ENCODE measurements at places on chromosomes 1 and 21.

GRCh38 chr1:20325844-20326420, 35.3 kb downstream of the VWA5B1 start:
- DNase-seq = no peak

- no peak for DNase-seq
Measured at GRCh38 chr1:11874258-11874562, 15.5 kb upstream of the NPPB start.

DNA sequence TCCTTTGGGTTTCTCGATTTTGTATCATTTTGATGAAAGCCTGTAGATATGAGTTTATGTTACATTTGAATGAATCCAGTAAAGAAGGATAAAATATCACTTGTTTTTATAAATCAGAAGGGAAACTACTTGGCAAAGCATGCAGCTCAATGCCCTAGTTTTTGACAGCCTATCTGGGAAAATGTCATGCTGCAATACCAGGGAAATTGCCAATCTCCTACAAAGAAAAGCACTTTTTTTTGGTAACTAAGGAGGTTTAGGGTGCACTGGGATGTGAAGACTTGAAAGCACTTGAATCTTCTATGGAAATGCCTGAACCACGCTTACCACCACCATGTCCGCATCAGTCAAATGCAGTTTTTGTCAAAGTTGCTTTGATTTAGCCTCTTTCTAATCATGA, 446.9 kb upstream of the LRRC7 start:
- no peak for DNase-seq

- DNase-seq = no peak
Measured at GRCh38 chr21:34623516-34623915, 8.6 kb upstream of the RCAN1 start.

- no peak for DNase-seq
Measured at GRCh38 chr1:41365772-41366454, 4.7 kb downstream of the FOXO6 start.

- no peak for DNase-seq
Measured at GRCh38 chr1:21823980-21824702, 12.1 kb downstream of the LDLRAD2 start.

DNA sequence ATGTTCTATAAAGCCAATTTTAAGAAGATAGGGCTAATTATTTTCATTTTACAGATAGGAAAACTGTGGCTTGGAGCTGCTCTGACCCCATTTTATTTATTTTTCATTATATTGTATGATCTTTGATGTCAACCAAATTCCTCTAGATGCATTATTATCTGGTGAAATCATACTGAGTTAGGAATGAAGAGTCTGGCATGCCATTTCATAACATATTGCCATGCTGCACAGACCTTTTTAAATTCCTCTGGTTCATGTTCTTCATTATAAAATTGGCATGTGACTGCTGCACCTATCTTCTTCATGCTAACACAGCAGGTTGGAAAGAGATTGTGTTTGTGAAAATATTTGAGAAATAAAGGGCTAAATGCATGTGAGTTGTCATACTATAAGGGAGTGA, 12.7 kb downstream of the PRRX1 start:
- DNase-seq = no peak

DNA sequence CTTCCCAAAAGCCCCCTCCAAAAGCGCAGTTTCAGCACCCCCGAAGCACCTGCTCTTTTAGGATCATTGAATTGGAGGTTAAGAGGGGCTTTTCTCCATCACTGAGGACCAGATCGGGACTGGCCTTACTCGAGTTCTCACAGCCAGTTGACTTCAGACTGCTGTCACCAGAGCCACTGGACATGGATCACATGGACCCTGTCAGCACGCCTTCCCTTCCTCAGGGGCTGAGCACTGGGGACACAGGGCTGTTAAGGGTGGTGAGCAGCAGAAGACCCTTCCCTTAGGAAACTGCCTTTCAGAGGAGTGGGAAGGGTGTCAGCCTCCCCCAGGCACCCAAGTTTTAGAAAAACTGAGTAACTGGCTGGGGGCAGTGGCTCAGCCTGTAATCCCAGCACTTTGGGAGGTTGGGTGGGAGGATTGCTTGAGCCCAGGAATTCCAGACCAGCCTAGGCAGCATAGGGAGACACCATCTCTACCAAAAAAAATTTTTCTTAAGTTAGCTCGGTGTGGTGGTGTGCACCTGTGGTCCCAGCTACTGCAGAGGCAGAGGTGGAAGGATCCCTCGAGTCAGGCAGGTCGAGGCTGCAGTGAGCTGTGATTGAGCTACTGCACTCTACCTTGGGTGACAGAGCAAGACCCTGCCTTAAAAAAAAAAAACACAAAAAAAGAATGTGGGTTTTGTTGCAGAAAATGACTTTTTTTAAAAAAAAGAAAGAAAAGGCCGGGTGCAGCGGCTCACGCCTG, 584 bp upstream of the FGR start:
- no peak for DNase-seq

GRCh38 chr21:26967062-26967913, at the start of gene ADAMTS5:
Gene ADAMTS5, minus strand, starts transcription at chr21:26967088. Its CDS starts 697 bp downstream, at chr21:26966391.
- no peak for DNase-seq

DNA sequence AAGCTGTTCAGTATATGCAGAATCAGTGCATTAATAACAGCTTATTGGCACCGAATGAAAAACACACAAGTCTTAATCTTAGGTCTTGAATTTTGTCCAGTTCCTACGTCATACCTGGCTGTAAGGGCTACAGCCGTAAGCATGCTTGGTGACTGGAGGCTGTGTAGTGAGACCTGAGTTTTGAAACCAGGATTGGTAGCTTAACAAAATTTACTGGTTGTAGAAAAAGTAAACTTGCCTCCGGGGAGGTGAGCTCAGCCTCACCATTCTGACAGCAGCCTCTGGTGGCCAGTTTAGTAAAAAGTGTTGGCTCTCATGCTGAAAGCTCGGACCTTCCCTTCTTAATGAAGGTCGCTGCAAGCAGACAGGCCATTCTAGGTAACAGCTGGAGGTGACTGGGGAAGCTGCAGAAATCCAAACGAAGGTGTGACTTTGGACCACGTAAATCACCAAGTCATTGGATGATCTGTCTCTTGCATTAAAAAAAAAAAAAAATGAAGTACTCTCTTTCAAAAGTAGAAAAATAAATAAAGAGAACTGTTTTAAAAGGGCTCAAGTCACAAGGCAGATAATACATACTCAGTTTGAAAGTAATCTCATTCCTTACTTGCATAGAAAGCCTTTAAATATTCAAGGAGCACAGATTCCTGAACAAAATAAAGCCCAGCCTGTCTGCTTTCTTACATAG, 48.9 kb downstream of the HLCS start:
- peak; percentile 43 for DNase-seq

- DNase-seq = no peak
Measured at GRCh38 chr1:183034682-183035081, 11.5 kb downstream of the LAMC1 start.

GRCh38 chr1:246785494-246786111, 61.4 kb downstream of the SCCPDH start:
- no peak for DNase-seq

DNA sequence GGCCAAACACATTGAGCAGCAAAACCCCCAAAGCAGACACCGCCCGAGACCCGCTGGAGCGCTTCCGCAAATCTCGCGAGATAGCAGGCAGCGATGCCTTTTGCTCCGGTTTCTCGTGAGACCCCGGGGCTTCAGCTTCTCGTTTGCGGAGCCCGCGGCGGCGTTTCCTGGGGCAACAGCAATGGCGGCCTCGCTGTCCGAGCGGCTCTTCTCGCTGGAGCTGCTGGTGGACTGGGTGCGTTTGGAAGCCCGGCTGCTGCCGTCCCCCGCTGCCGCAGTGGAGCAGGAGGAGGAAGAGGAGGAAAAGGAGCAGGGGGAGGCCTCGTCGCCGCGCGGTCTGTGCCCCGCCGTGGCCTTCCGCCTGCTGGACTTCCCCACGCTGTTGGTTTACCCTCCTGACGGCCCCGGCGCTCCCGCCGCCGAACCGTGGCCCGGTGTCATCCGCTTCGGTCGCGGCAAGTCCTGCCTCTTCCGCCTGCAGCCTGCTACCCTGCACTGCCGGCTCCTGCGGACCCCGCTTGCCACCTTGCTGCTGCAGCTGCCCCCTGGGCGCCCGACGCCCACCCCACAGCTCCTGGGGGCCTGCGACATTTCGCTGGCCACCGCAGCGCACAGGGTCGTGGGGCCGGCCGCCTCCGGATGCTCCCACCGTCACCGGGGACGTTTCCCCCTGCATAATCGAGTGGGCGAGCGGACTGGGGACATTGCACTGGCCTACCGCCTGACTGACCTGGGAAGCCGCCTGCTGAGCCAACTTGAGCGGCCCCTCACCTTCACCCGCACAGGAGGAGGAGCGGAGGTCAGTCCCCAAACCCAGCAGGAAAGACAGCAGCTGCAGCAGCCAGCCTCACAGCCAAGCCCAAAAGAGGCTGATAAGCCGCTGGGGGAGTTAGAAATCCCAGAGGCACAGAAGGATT, at the start of gene MAP10:
TSS of gene MAP10 (plus strand) at position 148 of the 917 bp plus-strand sequence. CDS start at position 182, 34 bp downstream.
- peak; percentile 78 for DNase-seq

GRCh38 chr1:210705086-210705485, 376.4 kb downstream of the HHAT start:
- DNase-seq = no peak

- peak; percentile 28 for DNase-seq
Measured at GRCh38 chr1:26234644-26235370, 807 bp downstream of the CEP85 start.

- peak; percentile 36 for DNase-seq
Measured at GRCh38 chr1:24235921-24236788, 49.1 kb upstream of the IFNLR1 start.

DNA sequence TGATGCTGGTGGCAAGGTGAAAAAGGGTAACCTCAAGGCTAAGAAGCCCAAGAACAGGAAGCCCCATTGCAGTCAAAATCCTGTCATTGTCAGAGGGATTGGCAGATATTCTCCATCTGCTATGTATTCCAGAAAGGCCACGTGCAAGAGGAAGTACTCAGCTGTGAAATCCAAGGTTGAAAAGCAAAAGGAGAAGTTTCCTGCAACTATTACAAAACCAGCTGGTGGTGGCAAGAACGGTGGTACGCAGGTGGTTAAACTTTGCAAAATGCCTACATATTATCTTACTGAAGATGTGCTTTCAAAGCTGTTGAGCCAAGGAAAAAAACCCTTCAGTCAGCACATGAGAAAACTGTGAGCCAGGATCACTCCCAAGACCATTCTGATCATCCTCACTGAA, 13.7 kb upstream of the VPS45 start:
- no peak for DNase-seq

DNA sequence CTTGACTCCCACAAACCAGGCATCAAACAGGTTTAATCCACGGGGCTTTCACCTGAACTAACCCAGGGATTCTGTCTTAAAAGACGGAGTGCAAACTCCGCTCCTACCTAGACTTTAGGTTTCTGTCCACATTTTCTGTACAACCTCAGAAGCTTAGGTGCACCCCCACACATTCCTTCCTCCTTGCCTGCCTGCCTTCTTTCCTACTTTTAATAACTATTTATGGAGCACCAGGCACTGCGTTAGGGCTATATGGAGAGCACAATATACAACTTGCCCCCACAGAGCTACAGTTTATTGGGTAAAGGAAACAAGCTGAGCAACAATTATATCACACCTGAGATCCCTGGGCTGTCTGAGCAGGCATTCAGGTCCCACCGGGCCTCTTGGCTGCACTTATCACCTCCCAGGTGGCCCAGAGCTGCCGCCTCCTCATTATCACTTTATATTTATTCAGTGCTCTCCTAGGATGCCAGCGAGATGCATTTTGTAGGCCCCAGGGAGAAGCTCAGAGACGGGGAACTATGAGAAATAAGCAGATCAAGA, 64.1 kb downstream of the DNTTIP2 start:
- DNase-seq = no peak

- no peak for DNase-seq
Measured at GRCh38 chr1:200369131-200369530, 40.7 kb downstream of the ZNF281 start.

- DNase-seq = no peak
Measured at GRCh38 chr1:60126723-60127122, 53.2 kb upstream of the C1orf87 start.

- peak; percentile 86 for DNase-seq
Measured at GRCh38 chr1:201888282-201889089, at the start of gene SHISA4. Gene SHISA4, plus strand, starts transcription at chr1:201888898. Its CDS starts 97 bp downstream, at chr1:201888995.

DNA sequence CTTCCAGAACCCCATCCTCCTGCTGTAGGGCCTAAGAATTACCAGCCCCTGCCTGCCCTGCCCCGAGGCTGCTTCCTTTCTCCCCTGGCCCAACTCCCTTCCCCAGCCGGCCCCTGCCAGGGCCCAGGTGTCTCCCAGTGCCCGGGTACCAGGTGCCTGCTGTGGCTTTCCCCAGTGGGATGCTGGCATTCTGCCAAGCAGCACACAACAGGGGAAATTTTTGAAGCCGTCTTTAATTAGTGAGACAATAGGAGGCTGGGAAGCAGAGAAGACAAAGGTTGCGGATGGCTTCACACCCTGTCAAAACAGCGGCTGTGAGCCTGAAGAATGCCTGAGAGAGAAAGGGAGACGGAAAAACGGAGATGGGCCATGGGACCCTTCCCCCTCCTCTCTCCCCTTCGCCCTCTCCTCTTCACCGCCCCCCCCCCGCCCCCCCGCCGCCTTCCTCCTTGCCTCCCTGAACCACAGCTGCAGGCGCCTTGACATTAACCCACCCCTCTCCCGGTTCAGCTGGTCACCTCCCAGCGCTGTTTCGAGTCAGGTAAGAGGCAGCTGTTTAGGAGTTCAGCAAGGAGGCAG, 33.6 kb downstream of the LRRN2 start:
- no peak for DNase-seq

- DNase-seq = no peak
Measured at GRCh38 chr1:18530587-18531502, 50.1 kb downstream of the KLHDC7A start.
